ENCODE measurements at places on chromosomes 3 and 15. TPM values are rescaled to one million over a fixed set of nuclear protein-coding genes. Genes with fewer than 3 reads are reported as not detected.

- DNase-seq = no peak
Measured at GRCh38 chr3:122146466-122146865, 37.0 kb upstream of the CASR start.

DNA sequence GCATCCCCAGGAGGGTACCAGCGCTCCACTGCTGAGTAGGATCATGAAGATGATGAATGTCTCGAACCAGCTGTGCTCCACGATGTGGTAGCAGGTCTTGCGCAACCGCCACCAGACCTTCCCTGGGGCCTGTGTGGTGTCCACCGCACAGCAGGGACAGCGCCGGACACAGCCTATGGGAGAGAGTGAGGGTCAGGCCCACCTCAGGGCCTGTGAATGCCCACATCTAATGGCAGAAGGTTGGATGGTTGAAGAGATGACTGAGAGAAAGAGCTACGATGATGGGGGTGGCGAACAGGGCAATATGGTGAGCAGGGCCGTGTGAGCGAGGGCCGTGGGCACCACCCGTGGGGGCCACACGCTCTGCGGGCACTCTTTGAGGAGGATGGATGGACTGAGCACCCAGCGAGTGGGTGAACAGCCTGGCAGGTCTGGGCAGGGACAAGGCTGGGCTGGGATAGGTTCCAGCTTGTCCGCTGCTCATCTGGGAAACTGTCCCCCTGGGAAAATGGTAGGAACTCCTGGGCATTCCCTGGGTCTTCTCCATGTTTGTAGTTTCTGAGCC lies 74.1 kb downstream of the SCN5A start:
- DNase-seq = no peak

- DNase-seq = no peak
Measured at GRCh38 chr15:84603630-84604379, 3.0 kb downstream of the ZSCAN2 start.

GRCh38 chr15:74542166-74543042 lies 1.4 kb downstream of the ARID3B start:
- no peak for DNase-seq

DNA sequence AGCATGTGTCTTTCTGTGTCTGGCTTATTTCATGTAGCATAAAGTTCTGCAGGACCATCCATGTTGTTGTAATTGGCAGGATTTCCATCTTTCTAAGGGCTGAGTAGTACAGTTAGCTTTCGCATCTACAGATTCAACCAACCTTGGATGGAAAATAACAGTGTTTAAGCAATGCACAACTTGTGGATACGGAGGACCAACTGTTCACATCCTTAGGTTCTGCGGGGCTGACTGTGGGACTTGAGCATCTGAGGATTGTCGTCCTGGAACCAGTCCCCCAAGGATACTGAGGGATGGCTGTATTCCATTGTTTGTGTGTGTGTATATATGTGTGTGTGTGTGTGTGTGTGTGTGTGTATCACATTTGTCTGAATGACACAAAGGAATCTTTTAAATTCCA lies 27.7 kb downstream of the ABHD17C start:
- DNase-seq = no peak

GRCh38 chr3:196985954-196986885 lies 17.6 kb upstream of the PIGZ start:
- DNase-seq = no peak

DNA sequence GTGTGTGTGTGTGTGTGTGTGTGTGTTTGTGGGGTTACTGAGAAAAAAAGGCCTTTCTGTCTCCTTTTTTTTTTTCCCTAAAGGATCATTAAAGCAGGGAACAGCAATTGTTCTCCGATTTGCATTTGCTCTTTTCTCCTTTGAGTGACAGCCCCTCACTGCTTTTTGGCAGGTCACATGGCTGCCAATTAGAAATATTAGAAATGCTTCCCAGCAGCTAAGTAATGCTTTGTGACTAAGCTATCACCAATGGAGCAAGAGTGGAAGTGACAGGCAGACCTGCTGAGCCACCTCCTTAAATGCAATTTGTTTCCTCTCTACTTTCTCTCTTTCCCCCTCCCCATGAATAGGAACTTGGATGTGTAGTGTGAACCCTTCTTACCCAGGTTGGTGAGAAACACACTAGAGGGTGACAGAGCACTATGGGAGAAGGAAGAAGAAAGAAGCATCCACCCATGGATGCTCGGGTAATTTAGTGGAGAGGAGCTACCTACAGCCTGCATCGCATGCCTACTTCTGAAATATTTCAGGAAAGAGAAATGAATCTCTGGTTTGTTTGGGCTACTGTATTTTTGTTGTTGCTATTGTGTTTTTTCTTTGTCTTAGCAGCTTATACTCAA lies 165.2 kb upstream of the PDZRN3 start:
- no peak for DNase-seq

RPLP1 gene
- 1,715 TPM for polyA plus RNA-seq

FANCD2OS gene
- polyA plus RNA-seq = 0.27 TPM

DNA sequence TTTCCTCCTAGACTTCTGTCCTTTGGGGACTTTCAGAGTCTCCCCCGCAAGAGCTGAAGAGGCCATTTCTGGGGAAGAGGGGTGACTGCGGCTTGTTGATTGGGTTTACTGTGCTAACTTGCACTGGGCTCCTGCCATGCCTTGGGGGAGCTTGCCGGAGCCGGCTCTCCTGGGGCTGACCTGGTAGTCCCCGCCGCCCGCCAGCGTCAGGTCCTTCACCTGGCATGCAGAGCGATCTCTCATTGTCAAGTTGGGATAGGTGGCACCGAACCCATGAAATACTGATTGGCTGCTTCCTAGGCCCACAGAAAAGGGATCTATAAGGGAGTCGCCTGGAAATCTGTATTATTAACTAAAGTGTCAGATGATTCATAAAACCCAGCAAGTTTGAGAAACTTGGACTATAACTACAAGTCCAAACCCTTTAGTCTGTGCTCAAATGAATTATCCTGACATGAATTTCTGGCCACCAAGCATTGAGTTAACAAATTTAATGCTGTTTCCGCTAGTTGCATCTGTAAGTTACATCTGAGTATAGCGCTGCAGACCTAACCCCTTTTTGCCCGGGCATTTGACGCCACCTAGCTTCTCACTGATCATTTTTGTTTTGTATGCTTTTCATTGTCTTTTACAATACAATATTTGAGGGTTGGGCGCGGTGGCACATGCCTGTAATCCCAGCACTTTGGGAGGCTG lies 607 bp upstream of the IMP3 start:
- DNase-seq = no peak

- no peak for DNase-seq
Measured at GRCh38 chr15:51335087-51335486, 3.3 kb downstream of the CYP19A1 start.

MME gene
- 436 TPM for polyA plus RNA-seq

CISH gene
- 36.3 TPM for polyA plus RNA-seq

CFAP100 gene
- polyA plus RNA-seq = 0.40 TPM

Data from left renal cortex interstitium (tissue), 4 donors.